Stimulated activated CD4-positive, alpha-beta T cell treated with anti-CD3 and anti-CD28 coated beads, Interleukin-1b, Interleukin-23, amount 100 ng/mL, for 1 hour (primary cell): ENCODE measurements at places on chromosomes 3 and 15.

DNA sequence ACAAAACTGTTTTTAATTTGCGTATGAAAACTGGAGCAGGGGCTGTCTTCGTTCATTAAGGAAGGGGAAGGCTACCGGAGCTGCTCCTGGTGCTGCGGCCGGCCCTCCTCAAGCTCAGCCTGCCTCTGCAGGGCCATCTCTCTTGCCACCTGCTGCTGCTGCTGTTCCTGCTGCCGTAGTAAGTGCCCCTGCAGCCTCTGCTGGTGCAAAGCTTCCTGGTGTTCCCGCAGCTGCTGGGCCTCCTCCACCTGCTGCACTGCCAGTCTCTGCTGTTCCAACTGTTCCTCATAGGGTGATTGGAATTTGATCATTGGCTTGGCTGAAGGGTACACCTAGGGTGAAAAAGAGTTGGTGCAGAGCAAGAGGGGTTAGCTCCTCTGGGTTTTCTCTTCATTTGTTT is 66.0 kb downstream of the GOLIM4 start:
- DNase-seq: no peak

- no peak for DNase-seq
These were observed 86.3 kb upstream of the PRICKLE2 start for GRCh38 chr3:64311424-64312061.

DNA sequence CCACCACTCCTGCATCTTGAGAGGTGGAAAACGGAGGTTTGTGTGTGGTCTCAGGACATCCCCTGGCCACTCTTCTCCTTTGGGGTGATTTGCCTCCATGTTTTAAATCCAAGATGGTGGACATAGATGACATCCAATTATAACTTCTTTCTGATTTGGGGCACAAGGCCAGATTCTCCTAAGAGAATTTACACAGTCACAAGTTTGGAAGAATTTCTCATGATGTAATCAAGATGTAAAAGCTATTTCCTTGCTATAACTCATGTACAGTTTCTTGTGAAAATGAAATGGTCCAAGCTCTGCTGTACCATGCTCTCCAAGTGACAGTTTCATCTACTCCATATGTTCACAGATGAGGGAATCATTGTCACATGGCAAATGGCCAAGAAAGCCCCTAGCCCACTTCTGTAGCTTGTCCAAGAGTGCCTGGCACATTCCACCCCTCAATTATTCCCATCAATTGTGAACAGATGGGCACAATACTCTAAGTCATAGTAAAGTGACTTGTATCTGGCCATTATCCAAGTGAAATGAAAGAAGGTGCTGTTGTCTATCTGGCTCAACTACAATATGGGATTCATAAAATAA is 134.6 kb upstream of the ROPN1 start:
- no peak for DNase-seq

DNA sequence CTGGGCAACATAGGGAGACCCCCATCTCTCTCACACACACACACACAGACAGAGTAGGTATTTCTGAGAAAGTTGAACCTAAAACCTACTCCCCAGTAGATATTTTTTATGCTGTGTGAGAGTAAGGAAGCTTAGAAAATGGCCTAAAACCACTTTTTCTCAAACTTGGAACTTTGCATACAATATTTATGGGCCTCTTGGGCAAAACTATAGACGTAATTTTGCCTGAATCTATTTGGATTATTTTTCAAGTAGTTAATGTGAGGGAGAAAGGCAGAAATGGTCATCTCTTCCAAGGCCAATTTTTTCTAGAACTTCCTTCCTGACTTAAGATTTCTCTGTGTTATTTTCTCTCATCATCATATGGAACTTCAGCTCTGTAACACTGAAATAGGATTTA is 81.7 kb downstream of the ZNF609 start:
- DNase-seq: no peak

DNA sequence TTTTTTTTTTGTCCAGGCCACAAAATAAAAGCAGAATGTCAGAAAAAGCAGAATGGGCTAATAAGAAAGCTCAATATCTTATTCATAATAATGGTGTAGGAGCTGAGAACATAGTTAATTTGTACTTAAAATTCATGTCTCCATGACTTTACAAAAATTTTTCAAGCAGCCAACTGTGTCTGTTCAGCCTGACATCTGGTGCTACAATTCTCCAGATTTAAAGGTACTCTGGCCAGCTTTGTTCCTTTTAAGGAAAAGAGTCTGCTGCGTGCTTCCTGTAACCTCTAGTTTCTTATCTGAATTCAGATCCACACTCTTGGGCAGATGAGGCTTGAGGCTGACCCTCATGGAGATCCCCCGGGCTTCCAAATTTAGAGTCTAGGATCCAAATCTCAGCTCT is 8.7 kb upstream of the RFX7 start:
- no peak for DNase-seq

DNA sequence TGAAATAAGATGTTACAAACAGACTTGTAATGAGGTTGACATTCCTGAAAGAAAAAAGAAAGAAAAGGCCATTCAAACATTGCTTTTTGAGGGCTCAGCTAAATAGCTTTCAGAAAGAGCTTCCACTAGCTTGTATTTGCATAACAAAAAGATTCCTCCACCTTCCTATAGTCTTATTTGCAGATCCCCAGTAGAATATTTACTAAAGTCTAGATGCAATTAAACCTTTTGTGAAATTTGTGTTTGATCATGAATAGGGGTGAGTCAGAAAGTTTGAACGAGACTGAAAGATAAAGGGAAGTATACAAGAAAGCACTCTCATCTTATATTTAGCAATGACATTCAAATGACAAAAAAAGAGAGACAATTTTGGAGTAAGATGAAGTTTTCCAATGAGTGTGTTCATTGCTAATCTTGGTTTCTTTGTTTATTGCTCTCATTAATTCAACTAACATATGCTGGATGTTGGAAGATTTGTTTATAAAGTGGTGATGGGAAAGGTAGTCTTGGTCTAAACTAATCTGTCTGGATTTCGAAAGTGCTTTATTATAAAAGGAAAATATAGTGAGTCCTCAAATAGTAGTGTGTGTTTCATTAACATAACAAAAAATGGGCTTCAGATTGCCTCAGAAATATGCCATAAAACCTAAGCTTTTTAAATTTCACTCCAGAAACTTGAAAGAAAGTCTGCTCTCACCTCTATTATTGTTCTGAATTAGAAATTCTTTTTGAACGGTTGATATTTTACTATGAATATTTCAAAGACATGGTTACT is 9.1 kb upstream of the CADPS start:
- no peak for DNase-seq

- no peak for DNase-seq
These were observed 651 bp downstream of the MTMR14 start for GRCh38 chr3:9649791-9650521.

DNA sequence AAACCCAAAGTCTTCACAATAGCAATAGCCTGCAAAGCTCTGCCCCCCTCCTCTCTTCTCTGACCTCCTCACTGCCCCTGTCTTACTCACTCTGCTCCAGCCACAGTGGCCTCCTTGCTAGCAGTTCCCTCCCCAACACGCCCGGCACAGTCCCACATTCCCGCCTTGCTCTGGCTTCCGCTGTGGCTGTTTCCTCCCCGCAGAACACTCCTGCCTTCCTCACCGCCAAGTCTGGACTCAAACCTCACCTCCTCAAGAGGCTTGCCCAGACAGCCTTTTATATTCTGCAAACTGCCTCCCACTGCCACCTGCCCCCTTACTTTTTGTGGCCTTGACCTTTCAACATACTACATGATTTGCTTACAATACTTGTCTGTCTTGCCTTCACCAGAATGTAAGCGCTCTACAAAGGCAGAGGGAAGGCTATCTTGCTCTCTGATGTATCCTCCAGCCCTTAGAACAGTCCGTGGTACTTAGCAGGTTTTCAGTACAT is 406 bp upstream of the MPI start:
- DNase-seq: no peak

DNA sequence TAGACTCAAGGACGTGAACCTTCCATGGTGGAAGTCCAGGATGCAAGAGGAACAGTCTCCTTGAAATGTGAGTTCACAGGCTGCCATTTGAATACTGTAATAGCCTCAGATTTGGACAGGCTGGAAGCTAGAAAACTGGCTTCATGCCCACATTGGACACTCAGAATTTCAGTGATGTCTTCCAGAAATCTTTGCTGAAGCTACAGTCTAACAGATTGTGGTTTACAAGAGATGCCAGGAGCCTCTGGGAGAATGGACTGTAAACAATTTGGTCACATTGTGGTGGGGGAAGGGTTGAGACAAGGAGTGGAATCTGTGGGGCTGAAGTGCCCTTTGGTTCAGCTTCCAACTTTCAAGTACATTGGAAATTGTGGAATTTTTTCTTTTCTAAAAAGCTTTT is 252.0 kb upstream of the PROK2 start:
- DNase-seq: no peak

- no peak for DNase-seq
These were observed 52.6 kb downstream of the RFTN1 start for GRCh38 chr3:16460886-16461285.

DNA sequence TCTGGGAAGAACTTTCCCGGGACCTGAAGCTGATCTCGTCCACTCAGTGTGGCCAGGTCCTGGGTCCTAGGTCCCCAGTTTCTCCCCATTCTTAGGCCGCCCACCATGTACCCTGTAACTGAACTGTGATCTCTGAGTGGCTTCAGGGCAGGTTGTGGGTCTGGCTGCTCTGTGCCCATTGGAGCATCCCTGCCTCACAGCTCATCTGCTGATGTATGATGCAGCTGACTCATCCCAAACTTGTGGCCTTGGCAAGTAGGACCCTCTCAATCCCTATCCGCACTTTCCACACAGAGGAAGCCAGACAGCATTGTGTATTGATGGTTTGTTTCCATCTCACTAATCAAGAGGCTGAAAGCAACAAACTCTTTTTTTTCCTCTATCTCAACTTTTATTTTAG is 69.1 kb upstream of the XCR1 start:
- DNase-seq: no peak

GRCh38 chr15:47844437-47844836 is 127.1 kb downstream of the SEMA6D start:
- DNase-seq: no peak

DNA sequence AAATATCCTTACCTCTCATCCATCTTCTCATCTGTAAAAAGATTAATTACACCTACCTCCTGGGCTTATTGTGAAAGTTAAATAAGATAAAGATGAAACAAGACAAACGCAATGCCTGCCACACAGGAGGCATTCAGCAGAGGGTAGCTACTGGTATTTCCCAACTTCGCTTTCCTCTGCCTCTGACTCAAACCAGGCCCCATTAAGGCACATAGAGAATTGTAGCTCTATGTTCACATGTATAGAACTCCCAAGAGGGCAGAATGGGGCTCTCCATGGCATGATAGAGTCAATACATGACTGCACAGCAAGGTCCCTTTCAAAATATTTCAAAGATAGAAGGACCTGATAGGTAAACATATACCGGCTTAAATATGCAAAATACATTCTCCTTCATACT is 1.4 kb downstream of the LYSMD2 start:
- no peak for DNase-seq

GRCh38 chr3:110311541-110311940 is 760.1 kb upstream of the NECTIN3 start:
- no peak for DNase-seq

- DNase-seq: no peak
These were observed 16.0 kb upstream of the LRRK1 start for GRCh38 chr15:100903168-100903554.

DNA sequence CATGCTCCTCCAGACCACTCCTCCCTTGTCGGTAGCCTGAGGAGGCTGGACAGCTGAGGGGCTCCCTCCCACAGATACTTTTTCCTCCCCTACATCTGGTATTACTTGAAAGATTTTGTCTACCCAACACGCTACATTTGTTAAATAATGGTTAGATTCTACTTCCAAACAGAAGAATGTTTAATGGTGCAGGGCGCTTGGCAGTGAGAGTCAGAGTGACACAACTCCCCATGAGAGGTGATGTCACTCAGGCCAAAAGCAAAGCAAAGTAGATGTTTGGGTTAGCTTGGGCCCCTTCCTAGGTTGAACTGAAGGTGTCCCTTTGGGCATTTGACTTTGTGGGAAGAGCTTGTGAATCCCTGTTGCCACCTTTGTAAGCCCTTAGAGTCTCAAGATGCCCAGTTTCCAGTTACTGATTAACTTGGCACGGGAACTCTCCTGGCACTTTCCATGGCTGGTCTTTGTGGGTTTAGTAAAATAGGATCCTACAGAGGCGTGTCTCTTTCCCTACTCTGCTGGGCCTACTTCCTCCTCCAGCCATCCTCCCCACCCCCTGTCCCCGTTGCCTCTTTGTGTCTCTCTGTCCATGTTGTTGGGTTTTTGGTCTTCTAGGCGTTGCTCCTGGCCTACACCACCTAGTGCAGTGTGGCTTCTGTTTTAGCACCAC is 5.6 kb downstream of the LIMD1 start:
- no peak for DNase-seq

GRCh38 chr3:5133239-5134018 is 11.3 kb downstream of the ARL8B start:
- no peak for DNase-seq

GRCh38 chr3:27653803-27654558 is 68.1 kb downstream of the EOMES start:
- DNase-seq: no peak

GRCh38 chr15:27057904-27058645 is 87.1 kb downstream of the GABRG3 start:
- no peak for DNase-seq

DNA sequence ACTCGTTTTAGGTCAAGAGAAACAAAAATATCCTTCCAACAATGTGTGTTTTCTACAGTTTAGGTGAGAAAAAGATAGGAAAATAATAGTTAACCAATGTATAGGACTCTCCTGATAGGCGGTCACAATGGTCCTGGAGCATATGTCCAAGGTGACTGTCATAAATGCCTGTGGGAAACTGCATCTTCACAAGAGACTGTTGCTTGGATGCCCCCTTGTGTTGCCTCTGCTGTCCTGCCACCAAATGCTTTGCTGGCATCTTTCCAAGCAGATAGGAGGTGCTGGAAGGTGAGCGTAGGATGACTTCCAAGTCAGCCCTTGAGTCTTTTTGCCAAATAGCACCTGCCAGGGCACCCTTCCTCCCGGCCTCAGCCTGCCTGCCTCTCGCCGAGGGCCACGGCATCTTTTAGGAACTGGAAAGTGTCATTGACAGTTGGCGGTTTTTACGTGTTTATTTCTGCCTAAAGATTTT is 24.1 kb upstream of the SACM1L start:
- DNase-seq: no peak

DNA sequence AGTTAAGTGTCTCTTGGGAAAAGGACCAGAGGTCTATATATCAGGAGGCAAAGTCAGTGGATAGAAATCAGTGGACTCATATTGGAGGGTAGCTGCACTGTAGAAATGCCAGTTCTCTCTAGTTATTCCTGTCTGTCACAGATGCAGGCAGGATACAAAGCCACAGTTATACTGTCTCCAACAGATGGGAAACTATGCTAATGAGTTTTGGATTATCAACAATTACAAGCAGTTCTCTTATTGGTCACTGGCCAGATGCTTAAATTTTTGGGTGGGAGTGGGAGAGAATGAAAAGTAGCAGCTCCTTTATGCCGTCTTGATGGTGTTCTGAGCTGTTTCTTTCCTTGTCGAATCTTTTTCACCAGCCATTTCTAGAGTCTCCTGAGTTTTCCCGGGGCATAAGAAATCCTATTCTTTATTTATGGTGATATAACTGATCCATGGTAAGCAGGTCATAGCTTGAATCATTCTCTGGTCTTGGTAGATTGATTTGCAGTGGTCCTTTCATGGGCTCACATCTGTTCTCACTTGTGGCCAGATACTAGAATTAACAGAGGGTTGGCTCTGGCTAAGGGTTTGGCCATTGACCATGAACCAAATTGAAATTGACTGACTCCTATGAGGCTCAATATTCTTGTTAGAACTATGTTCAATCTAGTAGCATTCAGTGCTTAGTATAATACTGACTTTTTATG is 44.6 kb upstream of the RBMS3 start:
- DNase-seq: no peak

- no peak for DNase-seq
These were observed 231.6 kb downstream of the CTNNB1 start for GRCh38 chr3:41430886-41431285.
